Effector memory CD8-positive, alpha-beta T cell (primary cell): ENCODE measurements at places on chromosomes 4 and X.

- DNase-seq, result no peak
- no peak overlapping the region for H3K27ac ChIP-seq
- no peaks in the 10 kb centered on the region for H3K27me3 ChIP-seq
- peaks cover under 1% of the 10 kb centered on the region for H3K36me3 ChIP-seq
These were observed 222.1 kb downstream of the LDB2 start for GRCh38 chr4:16676230-16676770.

DNA sequence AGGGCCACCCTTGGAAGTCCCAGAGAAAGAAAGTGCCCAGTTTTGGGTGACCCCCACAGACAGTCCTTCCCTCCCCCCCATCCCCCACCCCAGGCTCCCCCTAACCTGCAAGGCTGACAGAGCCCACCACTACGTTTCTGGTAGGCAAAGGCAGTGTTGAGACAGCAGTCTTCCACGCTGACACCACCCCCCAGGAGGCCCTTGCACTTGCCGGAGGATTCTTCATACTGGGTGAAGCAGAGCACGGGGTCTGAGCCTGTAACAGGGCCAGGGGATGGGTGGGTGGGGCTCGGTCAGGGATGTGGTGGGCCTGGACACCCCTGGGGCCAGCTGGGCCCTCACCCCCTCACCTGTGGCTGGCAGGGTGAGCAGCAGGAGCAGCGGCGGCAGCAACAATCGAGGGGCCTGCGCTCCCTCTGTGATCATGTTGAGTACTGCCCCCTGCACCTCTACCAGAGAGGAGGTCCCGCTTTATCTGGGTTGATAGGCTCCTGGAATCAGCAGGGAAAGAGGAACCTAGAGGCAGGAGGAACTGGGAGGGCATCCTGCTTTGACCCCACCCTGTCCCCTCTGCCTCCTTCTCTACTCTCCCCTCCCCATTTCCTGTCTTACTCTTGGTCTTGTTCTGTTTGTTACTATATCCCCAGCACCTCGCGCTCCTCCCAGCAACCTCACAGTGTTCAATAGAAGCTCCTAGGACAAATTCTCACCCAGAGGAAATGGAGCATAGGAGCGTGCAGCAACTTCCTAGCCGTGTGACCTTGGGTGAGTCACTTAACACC lies at the start of gene CFP:
Gene CFP, minus strand, starts transcription at position 512 of the 782 bp plus-strand sequence. Its CDS starts 86 bp downstream, at position 426.
- DNase-seq, result no peak
- peaks cover 6% of the 10 kb centered on the region for H3K36me3 ChIP-seq
- H3K27ac ChIP-seq, result no peak within 1 kb of the TSS
- H3K27me3 ChIP-seq, result peaks cover 8% of the 10 kb centered on the region

DNA sequence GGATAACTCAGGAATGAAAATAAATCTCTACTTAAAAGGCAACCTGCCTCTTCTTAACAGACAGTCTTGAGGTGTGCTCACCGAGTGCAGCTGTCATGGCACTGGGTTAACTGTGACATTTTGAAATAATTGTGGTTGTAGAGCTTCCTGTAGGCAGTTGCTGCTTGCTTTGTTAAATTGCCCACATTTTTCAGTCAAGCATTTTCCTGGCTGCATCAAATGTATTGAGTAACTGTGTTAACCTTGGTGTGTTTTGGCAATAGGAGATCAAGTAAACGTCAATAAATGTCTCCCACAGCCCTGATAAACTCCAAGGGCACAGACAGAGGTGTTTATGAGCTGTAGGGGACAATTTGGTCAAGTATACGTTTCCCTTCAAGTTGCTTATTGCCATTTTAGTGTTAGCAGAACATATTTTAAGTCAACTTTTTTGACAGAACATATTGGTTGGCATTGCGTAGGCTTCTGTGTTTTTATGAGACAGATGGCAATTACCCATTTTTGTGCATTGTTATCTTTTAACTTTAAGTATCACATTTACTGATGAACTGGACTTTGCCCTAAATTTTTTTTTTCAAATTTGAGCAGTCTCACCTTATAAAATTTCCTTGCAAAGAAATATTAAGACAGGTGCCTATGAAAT lies 527.4 kb downstream of the C4orf33 start:
- no peak for DNase-seq
- H3K36me3 ChIP-seq, result no peaks in the 10 kb centered on the region
- no peak overlapping the region for H3K4me3 ChIP-seq
- H3K4me1 ChIP-seq, result no peaks in the 10 kb centered on the region

DNA sequence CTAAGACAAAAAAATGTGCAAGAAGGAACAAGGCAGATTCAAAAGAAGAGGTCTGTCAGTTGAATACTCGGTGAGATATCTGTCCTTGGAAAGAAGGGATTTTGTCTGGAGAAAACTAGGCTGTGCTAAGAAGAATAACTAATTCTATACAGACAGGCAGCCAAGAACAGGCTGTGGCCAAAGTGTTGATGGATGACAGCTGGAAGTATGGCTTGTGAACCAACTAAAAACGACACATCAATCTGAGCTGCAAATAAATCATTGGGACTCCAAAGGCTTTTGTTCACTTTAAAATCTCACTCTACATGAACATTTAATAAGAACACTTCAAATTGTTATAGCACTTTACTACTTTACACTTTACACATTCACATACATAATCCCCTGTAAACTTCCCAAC lies 70.5 kb upstream of the IGSF1 start:
- no peak overlapping the region for H3K27ac ChIP-seq
- no peaks in the 10 kb centered on the region for H3K4me1 ChIP-seq
- DNase-seq, result no peak
- H3K36me3 ChIP-seq, result no peaks in the 10 kb centered on the region
- H3K27me3 ChIP-seq, result no peaks in the 10 kb centered on the region

DNA sequence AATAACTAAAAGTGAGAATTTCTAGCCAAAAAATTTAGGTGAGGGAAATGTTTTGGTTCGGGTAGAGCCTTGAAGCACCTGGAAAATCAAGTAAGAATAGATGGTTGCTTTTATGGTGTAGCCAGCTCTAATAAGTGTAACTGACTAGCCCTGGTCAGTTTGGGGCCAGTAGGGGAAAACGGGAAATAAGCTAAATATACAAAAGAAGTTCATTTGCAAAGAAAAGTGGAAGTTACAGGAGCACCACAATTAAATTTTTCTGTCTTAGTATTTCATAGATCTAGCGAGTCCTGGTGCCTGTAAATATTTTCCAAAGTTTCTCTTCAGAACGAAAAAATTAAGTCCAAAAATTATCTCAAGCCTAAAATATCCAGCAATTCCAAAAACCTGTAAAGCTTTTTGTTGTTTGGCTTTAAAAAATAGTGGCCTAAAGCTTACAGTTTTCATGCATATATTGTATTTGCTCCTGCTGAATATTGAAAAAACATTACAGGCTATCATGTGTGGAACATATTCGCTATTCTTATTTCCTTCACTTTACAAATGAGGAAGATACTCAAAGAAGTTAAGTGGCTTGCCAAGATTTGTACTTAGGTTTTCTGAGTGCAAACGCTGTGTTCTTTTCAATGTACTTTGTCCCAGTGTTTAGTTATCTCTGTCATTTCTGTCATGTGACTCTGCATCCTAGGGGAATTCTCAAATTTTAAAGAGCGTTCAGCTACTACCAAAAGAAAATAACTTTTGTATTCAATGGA lies 7.3 kb upstream of the PTPN13 start:
- no peaks in the 10 kb centered on the region for H3K27me3 ChIP-seq
- no peak overlapping the region for H3K4me3 ChIP-seq
- no peak for DNase-seq
- H3K4me1 ChIP-seq, result no peaks in the 10 kb centered on the region

DNA sequence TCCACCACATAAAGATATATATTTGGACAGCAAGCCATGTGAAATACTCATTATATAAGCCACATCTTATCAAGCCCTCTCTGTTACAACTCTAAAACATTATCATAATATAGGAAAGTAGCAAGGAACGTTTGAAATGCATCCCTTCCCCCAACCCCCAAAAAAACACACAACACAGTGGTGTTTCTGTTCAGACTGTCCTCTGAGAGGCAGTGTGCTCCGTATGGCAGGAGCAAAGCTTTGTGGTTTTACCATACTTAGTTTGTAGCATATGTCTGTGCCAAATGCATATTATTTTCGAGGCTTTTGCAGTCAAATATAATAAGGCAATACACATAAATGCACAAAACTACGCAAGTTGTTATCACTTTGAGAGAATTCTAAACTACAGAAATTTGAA lies 194.2 kb downstream of the RAPGEF2 start:
- no peaks in the 10 kb centered on the region for H3K27me3 ChIP-seq
- no peak overlapping the region for H3K4me3 ChIP-seq
- no peaks in the 10 kb centered on the region for H3K36me3 ChIP-seq
- H3K4me1 ChIP-seq, result peaks cover 9% of the 10 kb centered on the region
- no peak overlapping the region for H3K27ac ChIP-seq

DNA sequence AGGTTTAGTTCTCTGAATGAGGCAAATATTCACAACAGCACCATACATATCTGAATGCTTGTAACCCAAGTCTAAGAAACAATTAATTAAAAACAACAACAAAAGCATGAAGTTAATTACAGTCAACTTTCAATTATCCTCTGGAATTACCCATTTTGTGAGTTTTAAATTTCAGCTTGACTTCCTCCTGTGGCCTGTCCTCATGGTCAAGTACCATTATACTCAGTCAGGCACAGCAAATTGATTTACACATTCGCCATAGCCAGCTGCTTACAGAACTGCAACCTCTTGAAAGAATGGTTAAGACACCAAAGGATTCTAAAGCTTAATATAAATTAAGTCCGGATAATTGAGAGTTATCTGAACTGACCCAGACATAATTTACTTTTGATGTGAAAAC lies 306.5 kb downstream of the CAMK2D start:
- no peaks in the 10 kb centered on the region for H3K4me1 ChIP-seq
- no peaks in the 10 kb centered on the region for H3K27me3 ChIP-seq
- DNase-seq, result no peak
- H3K27ac ChIP-seq, result no peak overlapping the region
- no peak overlapping the region for H3K4me3 ChIP-seq
- H3K36me3 ChIP-seq, result peaks cover 23% of the 10 kb centered on the region

DNA sequence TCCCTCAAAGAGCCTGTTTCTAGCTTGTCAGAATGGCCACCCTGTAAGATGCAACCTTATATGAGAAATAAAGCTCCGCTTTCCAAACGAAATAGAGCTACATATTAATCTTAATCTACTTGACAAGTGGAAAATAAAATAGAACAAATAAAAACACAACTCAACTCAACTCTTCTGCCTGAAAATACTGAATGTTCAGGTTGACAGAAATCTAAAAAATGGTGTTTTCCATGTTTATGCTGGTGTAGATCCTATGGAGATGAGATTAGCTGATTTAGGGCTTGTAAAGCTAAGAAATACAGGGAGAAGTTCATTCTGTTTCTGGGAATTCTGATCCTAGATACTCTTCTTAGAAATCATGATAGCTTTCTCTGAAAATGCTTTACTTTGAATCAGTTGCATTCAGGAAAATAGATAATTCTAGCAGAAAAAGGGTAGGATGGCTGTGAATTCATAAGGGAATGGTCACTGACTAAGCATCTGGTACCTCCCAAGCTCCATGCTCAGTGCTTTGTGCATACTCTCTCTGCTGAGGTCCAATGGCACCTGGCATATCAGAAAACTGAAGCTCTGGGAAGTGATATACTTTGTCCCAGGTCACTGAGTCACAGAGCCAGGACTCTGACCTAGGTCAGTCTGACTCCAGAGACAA lies 89.2 kb upstream of the EXOC1L start:
- no peak overlapping the region for H3K27ac ChIP-seq
- no peak for DNase-seq
- H3K4me1 ChIP-seq, result no peaks in the 10 kb centered on the region
- no peak overlapping the region for H3K4me3 ChIP-seq

DNA sequence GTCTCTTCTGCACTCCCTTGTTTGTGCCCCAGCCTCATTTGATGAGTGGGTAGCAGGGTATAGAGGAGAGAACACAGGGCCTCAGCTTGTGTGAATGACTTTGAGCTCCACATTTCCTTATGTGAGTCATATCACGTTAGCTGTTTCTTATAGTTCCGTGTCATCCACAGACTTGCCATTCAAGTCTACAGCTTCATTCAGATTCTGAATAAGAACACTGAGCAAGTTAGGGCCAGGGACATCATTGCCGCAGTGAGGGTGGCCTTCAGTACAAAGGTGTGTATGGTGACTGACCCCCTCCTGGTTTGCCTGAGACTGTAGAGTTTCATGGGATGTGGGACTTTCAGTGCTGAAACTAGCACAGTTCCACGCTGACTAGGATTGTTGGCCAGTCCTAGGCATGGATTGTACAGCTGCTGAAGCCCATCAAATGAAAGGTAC lies 23.6 kb downstream of the KLF3 start:
- H3K4me1 ChIP-seq, result peaks cover 68% of the 10 kb centered on the region
- peak overlapping the region; percentile 21 for H3K27ac ChIP-seq
- no peak for DNase-seq
- H3K4me3 ChIP-seq, result peak overlapping the region; percentile 7

- H3K4me1 ChIP-seq, result peaks cover 5% of the 10 kb centered on the region
- no peaks in the 10 kb centered on the region for H3K36me3 ChIP-seq
- no peak overlapping the region for H3K27ac ChIP-seq
- no peaks in the 10 kb centered on the region for H3K27me3 ChIP-seq
- no peak overlapping the region for H3K4me3 ChIP-seq
- no peak for DNase-seq
These were observed 75.8 kb upstream of the TNIP3 start for GRCh38 chr4:121239951-121240350.
